NAMALWA (cell line): ENCODE measurements at places on chromosomes 1 and 21.

GRCh38 chr1:47756006-47756405 lies 241.2 kb downstream of the TRABD2B start:
- no peak for DNase-seq

GRCh38 chr1:156938813-156939212 lies 18.4 kb downstream of the LRRC71 start:
- DNase-seq: no peak

GRCh38 chr1:153032677-153033308 lies 1.8 kb downstream of the SPRR1B start:
- DNase-seq: peak; percentile 41

DNA sequence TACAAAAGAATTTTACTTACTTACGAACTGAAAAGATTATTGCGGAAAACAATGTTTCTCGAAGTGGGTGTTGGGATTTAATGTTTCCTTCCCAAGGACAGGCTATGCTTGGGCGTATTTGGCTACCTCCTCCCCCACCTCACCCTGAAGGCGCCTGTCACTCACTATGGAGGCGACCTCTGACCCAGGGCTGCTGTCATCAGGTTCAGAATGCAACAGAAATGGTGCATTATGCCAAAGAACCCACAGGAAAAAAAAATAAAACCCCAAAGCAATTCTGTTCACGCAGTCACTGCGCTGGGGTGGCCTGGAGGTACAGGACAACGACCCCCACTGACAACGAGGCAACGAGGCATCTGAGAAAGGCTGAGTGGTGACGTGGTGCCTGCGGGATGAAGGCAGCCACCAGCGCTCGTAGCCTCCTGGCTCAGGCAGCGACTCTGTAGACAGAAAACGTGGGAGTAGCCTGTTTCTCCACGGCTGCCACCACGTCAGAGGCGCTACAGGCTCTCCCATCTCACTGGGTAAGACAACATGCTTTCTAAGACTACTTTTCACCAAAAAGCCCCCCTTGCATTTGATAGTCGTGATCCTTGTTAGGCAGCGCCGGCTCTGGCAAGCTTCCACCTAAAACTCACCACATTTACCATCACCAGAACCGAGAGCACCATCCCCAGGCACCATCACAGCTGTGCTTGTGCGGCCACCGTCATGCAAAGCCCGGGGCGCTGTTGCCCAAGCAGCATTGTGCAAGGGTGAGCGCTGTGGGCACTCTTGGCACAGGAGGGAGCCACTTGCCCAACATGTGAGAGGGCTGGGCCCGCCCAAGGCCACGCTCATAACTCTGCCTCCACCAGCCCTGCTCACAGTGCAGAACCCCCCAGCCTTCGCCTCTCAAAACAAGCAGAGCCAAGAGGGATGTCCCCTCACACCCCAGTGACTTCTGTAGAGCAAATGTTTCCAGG lies 14.3 kb downstream of the NADK start:
- DNase-seq: no peak

DNA sequence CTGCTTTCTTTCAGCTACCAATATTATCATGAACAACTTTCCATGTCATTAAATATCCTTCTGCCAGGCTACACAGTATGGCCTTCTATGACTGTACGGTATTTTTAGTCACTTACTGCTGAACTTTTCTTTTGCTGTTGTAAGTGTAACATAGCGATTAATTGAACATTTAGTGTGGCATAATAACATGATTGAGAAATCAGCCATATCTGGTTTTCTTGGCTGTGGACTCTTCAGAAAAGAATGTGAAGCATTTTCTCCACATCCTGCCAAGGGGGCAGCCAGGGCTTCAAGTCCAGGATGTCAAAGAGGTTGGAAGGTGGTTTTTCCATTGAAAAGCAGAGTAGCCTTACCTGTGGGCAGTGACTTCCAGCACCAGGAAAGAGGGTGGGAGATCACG lies 8.8 kb upstream of the AHCYL1 start:
- no peak for DNase-seq

GRCh38 chr1:96362623-96363022 lies 359.0 kb upstream of the PTBP2 start:
- no peak for DNase-seq

GRCh38 chr1:62508187-62508758 lies 71.4 kb downstream of the USP1 start:
- peak; percentile 67 for DNase-seq
